ENCODE measurements at places on chromosomes 16 and 17.
A peak's percentile ranks its signal among the peaks of the same experiment; 100 is the strongest.

GRCh38 chr17:14755002-14755401 is 454.1 kb downstream of the HS3ST3B1 start:
- DNase-seq: no peak

DNA sequence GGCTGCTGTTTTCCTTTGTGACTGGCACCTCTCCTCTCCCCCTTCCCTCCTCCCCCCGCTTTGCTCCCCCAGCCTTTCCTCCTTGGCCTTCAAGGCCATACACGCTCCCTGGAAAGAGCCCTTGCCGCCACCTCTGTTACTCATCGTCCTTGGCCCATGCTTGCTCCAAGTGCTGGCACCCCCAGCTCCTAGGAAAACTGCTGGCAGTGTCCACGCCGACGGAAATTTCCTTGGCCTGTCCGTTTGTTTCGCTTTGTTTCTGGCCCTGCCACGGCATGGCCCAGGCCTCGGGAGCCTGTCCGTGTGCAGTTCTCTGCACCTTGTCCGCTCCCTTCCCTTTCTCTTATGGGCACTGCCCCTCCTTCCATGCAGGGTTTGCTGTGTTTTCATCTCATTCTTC is 18.0 kb downstream of the CA5A start:
- DNase-seq: peak; percentile 66

DNA sequence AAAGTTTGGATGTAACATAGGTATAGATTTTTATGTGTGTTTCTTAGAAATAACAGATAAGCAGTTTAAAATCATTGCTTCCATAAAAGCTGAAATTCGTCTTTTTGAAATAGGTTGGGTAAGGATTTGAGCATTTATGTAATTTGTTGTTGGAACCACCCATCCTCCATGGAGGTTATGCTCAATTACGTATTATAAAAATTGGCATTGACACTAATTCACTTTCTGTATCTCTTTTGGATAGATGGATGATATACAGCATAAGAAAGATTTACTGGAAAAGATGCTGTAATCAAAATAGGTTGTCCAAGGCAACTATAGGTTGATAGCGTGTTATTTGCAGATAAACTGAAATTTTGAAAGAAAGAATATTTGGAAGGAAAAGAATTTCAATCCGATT is 105.5 kb downstream of the PRKCA start:
- no peak for DNase-seq

GRCh38 chr17:57735707-57736106 is 9.4 kb downstream of the CCDC182 start:
- DNase-seq: no peak

DNA sequence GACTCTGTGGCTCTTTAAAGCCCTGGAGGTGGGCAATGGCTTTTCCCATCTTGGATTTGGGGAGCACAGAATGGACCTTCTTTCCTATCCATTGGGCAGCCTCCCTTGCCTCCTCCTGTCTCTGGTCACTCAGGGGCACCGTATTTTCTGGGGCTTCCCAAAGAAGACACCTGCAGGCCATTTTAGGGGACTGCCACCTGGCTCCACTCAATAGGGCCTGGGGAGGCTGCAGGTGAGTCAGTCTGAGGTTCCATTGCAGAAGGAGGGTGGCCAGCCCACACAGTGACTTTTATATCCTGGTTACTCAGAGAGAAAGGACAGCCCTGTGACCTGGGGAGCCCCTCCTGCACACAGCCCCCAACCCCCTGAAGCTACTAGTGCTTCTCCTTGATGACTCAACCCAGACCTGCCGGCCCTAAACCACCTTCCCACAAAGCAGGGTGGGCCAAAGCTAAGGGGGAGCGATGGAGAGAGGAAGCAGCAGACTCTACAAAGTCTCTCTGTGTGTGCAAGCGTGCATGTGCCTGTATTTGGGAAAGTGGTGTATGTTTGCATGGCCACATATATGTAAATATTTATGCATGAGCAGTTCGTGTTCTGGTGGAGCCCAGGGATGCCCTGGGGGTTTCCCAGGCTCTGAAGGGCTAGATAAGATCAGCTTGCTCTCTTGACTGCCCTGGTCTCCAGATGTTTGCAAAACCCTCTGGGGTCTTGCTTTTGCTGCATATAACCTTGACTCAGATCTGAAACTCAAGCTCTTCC is 5.0 kb downstream of the CX3CL1 start:
- no peak for DNase-seq

- DNase-seq: no peak
These were observed 245.7 kb downstream of the PRKCA start for GRCh38 chr17:66548158-66548557.

DNA sequence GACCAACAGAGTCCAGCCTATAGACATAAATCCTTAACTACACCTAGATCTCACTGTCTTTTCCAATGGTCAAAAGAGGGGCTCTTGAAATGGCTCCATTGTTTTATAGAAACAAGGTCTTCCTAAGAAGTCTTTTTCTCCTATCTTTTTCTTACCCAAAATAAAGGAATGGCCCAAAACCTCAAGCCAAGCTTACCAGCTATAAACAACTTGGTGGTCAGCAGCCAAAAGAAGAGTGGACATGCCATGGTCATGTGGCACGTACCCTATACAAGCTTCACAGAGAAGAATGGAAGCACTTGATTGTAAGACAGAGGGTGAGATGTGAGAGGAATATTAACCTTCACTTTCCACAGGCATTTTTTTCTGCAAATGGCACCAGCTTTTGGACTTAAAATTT is 82.1 kb upstream of the GNAO1 start:
- no peak for DNase-seq

GRCh38 chr16:88466175-88466862 is 13.2 kb downstream of the ZFPM1 start:
- DNase-seq: no peak

- DNase-seq: no peak
These were observed 806 bp downstream of the TBX21 start for GRCh38 chr17:47733674-47734410.

- DNase-seq: no peak
These were observed 3.3 kb downstream of the CARD14 start for GRCh38 chr17:80173126-80173525.

- peak; percentile 83 for DNase-seq
These were observed 504 bp downstream of the SRSF1 start for GRCh38 chr17:58006560-58006923.

DNA sequence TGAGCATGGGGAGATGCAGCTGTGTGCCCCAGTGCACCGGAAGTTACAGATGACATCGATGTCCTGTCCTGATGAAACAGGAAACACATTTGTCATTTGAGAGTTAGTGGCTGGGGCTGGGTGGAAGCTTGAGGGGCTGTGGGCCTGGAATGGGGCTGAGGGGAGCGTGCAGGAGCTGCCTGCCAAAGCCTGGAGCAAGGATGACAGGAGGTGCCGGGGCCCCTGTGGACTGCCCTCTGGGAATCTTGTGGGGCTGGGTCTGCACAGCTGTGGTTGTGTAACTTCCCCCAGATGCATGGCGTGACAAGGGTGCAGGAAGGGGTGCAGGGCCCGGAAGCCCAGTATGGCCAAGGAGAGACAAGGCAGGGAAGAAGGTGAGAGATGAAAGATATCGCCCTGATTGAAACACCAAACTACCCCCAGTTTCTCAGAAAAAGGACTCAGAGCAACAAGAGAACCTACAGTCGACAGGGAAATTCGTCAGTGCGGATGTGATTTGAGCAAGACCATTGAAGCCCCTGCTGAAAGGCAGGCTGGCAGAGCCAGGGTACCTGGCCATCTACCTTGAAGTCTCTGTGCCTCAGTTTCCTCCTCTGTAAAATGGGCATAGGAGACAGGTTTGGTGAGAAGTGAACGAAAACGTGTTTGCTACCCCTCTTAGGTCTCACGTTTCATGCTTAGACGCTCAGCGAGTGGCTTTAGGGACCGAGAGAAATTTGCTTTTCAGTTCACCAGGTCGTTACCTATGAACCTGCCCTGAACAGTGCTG is 8.8 kb downstream of the MMP25 start:
- no peak for DNase-seq

GRCh38 chr17:58200024-58200633 is 7.6 kb downstream of the EPX start:
- peak; percentile 41 for DNase-seq

- no peak for DNase-seq
These were observed 325.8 kb upstream of the CCL2 start for GRCh38 chr17:33929181-33929724.

- no peak for DNase-seq
These were observed 10.1 kb downstream of the HMOX2 start for GRCh38 chr16:4486126-4486893.

DNA sequence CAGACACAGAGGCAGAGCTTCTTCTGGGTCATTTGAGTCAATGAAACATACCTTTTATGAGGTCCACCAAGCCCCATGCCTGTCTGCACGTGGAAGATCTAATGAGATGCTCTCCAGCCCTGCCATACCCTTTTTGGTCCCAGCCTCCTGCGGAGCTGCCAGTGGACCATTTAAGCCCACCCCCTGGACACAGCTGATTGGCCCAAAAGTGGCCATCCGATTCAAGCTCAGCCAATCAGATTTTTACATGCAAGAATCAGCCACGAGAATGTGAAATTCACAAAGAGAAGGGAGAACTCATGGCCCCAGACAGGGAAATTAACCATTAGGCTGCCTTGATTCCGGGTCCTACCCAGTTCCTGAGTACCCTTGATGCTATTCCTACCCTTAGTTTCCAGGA is 231.0 kb upstream of the EEF2KMT start:
- DNase-seq: no peak

DNA sequence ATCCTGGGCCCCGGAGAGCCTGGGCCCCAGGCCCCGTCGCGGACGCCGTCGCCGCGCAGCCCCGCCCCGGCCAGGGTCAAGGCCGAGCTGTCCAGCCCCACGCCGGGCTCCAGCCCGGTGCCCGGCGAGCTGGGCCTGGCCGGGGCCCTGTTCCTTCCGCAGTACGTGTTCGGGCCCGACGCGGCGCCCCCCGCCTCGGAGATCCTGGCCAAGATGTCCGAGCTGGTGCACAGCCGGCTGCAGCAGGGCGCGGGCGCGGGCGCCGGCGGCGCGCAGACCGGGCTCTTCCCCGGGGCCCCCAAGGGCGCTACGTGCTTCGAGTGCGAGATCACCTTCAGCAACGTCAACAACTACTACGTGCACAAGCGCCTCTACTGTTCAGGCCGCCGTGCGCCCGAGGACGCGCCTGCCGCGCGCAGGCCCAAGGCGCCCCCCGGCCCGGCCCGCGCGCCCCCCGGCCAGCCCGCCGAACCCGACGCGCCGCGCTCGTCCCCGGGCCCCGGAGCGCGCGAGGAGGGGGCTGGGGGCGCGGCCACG is 36.8 kb upstream of the ZC3H18 start:
- peak; percentile 70 for DNase-seq

DNA sequence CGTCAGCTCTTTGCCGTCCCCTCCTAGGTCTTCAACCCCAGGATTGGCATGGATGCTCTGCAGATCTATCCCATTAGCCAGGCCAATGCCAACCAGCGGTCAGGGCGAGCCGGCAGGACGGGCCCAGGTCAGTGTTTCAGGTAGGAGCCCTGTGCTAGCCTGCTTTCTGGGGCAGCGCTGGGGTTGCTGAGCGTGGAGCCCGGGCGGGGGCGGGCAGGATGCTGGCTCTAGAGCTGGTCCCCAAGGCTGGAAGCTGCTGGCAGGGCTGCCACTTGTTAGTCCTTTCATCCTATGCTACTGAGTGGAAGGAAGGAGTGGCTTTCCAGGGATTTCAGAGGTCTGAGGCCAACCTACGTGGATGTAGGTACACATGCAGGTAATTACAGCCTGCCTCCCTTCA is 12.3 kb downstream of the DHX38 start:
- no peak for DNase-seq

DNA sequence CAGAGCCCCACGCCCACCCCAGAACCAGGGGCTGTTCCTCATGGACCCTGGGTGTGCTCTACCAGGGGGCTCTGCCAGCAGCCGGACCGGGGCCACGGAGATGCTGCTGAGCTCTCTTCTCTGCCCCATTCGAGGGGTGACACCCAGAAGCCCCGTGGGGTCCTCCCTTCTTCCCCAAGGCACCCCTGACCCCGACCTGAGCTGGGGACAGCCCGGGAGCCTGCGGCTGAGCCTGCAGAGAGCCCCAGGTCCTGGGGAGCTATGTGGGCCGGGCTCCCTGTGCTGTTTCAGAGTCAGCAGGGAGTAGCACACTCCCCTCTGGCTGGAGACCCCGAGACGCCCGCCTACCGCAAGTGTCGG is 1.2 kb upstream of the PRR35 start:
- DNase-seq: no peak

GRCh38 chr16:12679660-12680272 is 123.9 kb downstream of the CPPED1 start:
- DNase-seq: no peak

GRCh38 chr17:16329519-16330271 is 23.6 kb downstream of the CENPV start:
- DNase-seq: peak; percentile 69

DNA sequence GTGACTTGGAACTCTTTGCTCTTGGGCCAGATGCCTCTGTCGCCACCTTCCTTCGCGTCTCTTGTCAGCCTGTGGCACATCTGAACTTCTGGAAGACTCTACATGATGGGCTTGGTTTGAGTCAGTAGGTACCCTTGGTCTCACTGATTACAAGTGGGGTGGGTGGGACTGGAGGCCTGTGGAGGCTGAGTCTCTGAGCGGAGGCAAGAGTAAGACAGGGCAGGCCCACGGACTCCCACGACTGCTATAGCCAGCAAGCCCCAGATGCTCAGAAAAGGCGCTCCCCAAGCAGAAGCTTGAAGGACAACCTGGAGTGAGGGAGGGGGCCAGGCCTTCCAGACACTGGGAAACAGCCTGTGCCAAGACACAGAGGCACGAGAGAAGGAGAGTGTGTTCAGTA is 145.7 kb downstream of the SNX29 start:
- DNase-seq: no peak

DNA sequence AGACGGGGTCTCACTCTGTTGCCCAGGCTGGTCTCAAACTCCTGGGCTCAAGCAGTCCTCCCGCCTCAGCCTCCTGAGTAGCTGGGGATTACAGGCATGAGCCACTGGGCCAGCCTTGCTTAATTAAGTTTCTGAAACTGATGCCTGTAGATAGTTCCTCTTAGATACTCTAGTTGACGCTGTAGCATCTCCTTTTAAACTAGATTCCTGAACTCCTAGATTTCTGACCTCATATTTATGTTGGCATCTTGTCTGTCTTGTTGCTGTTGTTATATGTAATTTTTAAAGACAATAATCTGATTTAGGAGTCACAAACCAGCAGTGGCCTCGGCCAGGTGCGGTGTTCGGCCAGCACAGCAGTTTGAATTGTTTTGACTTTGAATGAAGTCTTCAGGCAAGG is 37.5 kb downstream of the DHRS7B start:
- DNase-seq: no peak

- DNase-seq: no peak
These were observed 19.9 kb downstream of the GGA3 start for GRCh38 chr17:75241502-75241901.
